ENCODE measurements at places on chromosomes 11 and 22.
A peak's percentile ranks its signal among the peaks of the same experiment; 100 is the strongest.

DNA sequence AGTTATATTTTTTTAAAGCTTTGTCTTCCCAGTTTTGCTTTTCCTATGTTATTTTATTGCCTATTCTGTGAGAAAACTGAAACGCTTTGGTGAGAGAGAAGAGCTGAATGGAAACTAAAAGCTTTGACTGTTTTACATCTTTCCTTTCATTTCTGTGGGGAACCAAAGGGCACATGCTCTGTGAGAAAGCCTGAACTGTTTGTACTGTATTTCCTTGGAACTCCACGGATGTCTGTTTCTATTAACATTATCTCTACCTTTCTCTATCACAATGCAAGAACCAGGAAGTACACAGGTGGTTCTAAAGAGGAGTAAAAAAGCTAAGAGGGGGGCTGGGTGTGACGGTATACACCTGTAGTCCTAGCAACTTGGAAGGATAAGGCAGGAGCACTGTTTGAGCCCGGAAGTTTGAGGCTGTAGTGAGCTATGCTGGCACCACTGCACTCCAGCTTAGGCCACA is 43.8 kb downstream of the CELF1 start:
- no peak for DNase-seq

GRCh38 chr22:32828150-32828549 is 26.6 kb downstream of the TIMP3 start:
- no peak for DNase-seq

GRCh38 chr11:68524213-68524612 is 63.7 kb downstream of the PPP6R3 start:
- no peak for DNase-seq

- DNase-seq: no peak
These were observed 729.3 kb downstream of the NTM start for GRCh38 chr11:132099692-132100091.

GRCh38 chr22:47219789-47220188 is 457.3 kb downstream of the TBC1D22A start:
- DNase-seq: no peak

DNA sequence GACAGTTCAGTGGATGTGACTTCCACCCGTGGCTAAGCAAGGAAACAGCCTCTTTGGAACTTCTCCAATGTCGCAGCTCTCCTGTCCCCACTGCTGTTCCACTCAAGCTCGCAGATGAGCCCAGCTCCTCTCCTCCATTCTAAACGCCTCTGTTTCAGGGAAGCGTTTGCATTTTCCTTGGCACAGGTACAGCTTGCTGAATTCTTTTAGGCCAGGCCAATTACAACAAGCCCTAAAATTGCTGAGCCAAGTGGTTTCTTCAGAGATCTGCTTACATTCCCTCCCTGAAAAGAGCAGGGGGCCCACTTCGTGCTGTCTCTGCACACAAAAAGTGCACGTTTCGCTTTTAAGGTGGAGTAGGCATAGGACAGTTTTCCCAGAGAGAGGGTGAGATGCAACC is 91.5 kb upstream of the BLID start:
- no peak for DNase-seq

- DNase-seq: no peak
These were observed 12.9 kb downstream of the ADORA2A start for GRCh38 chr22:24440270-24440717.

DNA sequence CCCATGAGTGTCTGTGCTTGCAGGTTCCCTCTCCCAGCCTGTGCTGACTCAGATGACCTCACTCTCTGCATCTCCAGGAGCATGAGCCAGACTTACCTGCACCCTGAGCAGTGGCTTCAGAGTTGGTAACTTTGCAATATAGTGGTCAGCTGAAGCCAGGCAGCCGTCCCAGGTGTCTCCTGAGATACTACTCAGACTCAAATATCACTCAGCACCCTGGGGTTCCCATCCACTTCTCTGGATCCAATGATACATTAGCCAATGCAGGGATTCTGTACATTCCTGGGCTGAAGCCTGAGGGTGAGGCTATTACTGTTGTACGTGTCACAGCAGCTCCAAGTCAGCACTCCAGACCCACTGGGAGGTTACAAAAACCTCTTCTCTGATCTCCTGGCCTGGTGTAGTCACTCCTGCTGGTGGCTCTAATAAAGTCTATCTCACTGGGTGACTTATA is 87.8 kb upstream of the TOP3B start:
- DNase-seq: no peak

DNA sequence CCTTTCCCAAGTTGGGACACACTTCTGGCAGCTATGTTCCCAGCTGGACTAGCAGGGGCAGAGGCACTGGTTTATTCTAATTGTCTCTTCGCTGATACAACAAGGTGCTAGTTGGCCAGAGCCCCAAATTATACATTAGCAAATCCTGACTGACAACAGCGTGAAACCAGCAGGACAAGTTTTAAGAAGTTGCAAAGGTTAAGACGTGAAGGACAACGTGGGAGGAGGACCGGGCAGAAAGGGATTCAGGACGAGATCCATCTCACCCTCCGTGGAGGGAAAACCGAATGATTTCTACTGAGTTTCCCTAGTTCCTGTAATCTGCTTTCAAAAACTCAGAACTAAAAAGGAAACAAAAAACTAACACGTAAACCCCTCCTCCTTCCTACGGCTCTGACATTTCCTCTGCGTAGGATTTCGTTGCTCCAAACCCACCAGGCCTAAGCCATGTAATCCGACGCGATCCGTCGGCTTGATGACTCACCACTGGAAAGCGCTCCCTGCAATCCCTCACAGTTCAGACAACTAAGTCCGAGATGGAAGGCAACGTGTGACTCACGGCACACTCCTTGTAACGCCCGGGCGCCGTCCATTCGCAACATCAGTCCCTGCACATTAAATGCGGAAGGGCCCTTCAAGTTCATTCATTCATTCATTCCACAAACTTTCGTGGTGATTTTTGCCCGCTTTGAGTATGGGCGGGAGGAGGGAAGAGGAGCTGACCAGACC is 703 bp downstream of the POGLUT3 start:
- DNase-seq: peak; percentile 62

- DNase-seq: no peak
These were observed 233.9 kb downstream of the TENM4 start for GRCh38 chr11:79206951-79207350.

- no peak for DNase-seq
These were observed 21.1 kb downstream of the LRRC10B start for GRCh38 chr11:61529537-61530225.

GRCh38 chr11:127118811-127119210 is 118.2 kb upstream of the KIRREL3 start:
- no peak for DNase-seq

DNA sequence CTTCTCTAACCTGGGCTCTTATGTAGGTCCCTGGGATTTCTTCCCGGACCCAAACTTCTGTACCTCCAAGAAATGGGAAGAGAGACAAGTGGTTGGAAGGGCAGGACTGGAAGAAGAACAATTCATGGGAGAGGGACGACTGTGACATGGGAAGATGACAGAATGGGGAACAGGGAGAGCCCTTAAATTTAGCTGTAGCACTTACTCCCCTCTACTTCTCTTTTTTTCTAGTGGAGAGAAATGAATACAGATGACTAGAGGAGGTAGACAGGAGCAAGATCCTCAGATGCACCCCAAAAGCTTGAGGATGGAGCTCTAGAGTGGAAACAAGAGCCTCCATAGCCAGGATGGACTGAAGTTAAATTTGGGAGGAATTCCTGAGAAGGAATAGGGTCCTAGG is 2.3 kb downstream of the RHOG start:
- DNase-seq: no peak

- DNase-seq: no peak
These were observed 19.4 kb downstream of the RNF185 start for GRCh38 chr22:31179345-31179744.

DNA sequence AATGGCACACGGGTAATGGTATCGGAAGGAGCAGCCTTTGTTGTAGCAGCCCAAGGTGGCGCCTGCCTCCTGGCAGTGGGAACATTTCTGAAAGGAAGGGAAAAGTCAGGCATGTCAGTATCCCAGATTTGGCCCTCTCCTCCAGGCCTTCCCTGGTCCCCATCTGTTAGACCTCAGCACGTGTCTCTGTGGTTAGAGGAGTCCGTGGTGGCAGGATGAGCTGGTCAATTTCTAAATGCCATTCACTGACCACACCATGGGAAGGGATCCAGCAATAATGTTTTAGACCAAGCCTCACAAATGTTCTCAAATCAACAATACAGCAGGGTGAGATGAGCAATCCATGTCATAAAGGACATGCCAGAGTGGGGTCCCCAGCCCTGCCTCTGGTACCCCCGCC is 49.0 kb upstream of the CYP2D6 start:
- no peak for DNase-seq

- DNase-seq: no peak
These were observed 630.2 kb upstream of the LUZP2 start for GRCh38 chr11:23866641-23867040.

DNA sequence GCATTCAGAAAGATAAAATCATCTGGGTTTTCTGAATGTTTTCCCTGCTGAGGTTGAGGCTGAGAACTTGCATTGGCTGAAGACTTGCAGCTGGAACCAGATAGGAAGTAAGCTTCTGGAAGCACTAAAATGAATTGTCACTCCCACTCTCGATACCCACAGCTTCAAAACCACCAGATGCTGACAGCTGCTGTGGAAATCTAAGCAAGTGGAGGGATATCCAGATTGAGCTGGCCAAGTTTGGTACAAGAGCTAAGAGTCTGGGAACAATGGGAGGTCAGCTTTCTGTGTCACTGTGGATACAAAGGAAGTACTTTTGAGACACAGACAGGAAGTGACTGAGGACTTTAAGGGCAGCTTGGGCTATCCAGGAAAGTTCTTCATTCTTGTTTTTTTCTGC is 51.3 kb upstream of the CD44 start:
- DNase-seq: no peak

- no peak for DNase-seq
These were observed 45.9 kb downstream of the DSCAML1 start for GRCh38 chr11:117750916-117751662.

DNA sequence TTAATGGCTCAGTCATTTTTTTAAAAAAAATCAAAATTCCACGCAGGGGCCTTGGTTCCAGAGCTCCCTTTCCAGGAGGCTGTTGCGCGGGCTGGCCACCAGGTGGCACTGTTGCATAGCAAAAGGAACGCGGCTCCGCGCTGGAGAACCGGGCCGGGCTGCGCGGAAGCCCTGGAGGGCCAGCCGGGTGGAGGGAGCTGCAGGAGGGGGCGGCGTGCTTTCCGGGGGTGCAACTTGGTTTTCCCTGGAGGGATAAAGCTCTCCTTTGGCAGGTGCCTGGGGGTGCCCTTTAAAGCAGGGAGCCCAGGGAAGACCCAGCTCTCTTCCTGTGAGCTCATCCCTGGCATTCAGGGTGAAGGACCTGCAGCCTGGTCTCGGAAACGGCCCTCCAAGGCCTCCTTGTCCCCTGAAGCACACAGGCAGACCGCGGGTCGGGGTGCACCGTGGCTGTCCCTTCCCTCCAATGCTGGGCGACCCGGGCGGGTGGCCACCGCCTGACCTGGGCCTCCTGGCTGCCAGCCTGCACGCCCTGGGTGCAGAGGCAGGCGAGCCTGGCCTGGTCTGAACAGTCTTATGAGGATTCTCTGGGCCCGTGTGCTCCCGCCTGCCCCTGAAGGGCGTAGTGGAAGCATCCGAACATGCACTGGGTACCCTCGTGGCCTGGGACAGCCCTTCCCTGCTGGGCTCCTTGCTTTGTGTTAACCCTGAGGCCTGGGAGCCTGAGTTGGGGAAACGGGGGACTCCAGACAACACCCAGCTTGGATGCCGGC is 23.4 kb downstream of the KRTAP5-5 start:
- peak; percentile 75 for DNase-seq

GRCh38 chr11:57213342-57214097 is 23.5 kb downstream of the APLNR start:
- no peak for DNase-seq

GRCh38 chr11:57544566-57544965 is 7.2 kb downstream of the SMTNL1 start:
- DNase-seq: no peak

- no peak for DNase-seq
These were observed 160.7 kb upstream of the GRIA4 start for GRCh38 chr11:105449100-105449734.

DNA sequence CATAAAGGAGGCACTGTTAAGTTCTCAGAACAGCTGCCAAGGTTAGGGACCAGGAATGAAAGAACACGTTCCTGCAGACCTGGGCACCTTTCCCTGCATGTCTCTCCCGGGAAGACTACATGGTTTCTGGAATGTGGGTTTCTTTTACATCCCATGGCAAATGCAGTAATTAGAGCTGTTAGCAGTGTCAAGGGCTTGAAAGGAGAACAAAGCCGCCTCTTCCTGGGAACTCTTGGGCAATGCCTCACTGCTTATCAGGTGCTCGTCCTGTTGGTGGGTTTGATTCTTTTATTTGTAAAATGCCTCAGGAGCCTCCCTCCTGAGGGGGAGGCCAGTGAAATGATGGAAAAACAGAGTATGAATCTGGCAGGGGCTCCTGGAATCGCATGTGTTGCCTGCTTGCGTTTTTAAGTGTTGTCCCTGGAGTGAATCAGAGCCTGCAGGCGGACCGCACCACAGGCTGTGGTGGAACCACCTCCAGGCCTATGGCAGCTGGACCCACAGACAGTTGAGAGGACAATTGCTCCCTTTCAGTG is 723 bp upstream of the C22orf31 start:
- DNase-seq: no peak

GRCh38 chr11:34502949-34503348 is 10.6 kb downstream of the ELF5 start:
- DNase-seq: no peak

DNA sequence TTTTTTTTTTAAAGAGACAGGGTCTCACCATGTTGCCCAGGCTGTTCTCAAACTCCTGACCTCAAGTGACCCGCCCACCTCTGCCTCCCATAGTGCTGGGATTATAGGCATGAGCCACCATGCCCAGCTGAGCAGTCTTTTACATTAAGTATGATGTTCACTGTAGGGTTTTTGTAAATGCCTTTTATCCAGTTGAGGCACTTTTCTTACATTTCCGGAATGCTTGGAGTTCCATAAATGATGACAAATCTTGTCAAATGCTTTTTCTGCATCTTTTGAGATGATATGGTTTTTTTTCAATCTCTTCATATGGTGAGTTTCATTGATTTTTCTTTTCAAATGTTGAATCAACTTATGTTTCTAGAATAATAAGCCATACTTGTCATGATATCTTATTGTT is 29.4 kb upstream of the CTTN start:
- no peak for DNase-seq

GRCh38 chr11:92527467-92527866 is 302.8 kb downstream of the FAT3 start:
- no peak for DNase-seq

- peak; percentile 13 for DNase-seq
These were observed 10.2 kb upstream of the PDE2A start for GRCh38 chr11:72684236-72684912.

- DNase-seq: no peak
These were observed 40.0 kb downstream of the RNF141 start for GRCh38 chr11:10500757-10501684.

GRCh38 chr11:62546244-62546928 is at the start of gene AHNAK:
AHNAK (minus strand) TSS chr11:62546806; CDS start chr11:62536098, 10,708 bp downstream.
- DNase-seq: no peak

GRCh38 chr22:28418008-28418407 is 261.6 kb downstream of the TTC28 start:
- DNase-seq: no peak

- no peak for DNase-seq
These were observed 4.2 kb downstream of the SIPA1 start for GRCh38 chr11:65642014-65642671.

- no peak for DNase-seq
These were observed 37.4 kb downstream of the PACSIN2 start for GRCh38 chr22:42977569-42977968.

- DNase-seq: no peak
These were observed 4.2 kb upstream of the MPEG1 start for GRCh38 chr11:59216641-59217564.

- DNase-seq: no peak
These were observed 41.2 kb upstream of the GRAMD4 start for GRCh38 chr22:46578824-46579561.

GRCh38 chr11:1001617-1002405 is 34.7 kb downstream of the MUC6 start:
- DNase-seq: no peak

All from activated CD4-positive, alpha-beta T cell treated with anti-CD3 and anti-CD28 coated beads, Interleukin-2, amount 50 U/mL, for 24 hours (primary cell).